ENCODE measurements at places on chromosomes 16 and 17.

DNA sequence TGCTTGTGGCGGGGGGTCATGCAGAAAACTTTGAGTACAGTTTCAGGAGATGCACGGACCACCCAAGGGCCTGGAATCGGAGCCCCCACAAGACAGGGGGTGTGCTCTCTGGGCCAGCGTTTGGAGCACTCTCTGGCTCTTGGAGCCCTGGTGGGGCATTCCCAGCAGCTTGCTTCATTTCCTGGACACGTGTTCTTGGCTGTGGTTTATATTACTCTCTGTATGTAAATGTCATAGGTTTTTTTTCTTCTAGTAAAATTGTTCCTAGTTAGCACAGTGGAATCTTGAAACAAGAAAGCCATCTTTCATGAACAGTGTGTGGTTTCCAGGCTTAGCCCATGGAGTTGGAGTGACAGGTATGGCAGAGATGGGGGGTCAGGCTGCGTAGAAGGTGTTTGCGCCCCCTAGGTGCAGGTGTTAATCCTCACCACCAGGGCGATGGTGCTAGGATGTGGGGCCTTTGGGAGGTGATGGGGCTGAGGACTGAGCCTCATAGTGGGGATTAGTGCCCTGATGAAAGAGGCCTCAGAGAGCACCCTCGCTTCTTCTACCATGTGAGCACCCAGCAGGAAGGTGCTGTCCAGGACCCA, 79.8 kb downstream of the JPH3 start:
- no peak for DNase-seq

GRCh38 chr16:7763111-7763510, 430.5 kb downstream of the RBFOX1 start:
- DNase-seq: no peak

DNA sequence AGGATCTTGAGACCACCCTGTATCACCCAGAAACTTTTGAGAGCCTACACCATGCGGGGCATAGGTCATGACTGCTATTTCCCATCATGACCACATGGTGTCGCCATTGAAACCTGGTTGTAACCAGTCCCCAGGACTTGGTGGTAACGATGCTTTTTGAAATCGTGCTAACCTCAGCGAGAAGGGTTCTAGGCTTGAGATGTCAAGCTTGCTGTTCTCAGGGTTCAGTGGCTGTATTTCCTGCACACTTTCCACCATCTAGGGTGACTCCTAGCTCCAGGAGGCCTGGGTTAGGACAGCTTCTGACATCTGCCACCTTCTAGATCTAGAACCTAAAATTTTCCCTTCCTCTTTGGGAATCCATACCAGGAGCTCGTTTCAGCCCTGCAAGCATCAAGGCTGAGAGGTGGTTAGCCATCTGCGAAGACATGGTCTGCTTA, 13.0 kb upstream of the SPNS3 start:
- no peak for DNase-seq

GRCh38 chr16:55577887-55578286, 11.4 kb downstream of the CAPNS2 start:
- no peak for DNase-seq

- no peak for DNase-seq
These were observed 8.2 kb upstream of the CMIP start for GRCh38 chr16:81436386-81436785.
